Upper lobe of right lung (tissue), 1 donor: ENCODE measurements at places on chromosomes 12 and 14.
A peak's percentile ranks its signal among the peaks of the same experiment; 100 is the strongest.

DNA sequence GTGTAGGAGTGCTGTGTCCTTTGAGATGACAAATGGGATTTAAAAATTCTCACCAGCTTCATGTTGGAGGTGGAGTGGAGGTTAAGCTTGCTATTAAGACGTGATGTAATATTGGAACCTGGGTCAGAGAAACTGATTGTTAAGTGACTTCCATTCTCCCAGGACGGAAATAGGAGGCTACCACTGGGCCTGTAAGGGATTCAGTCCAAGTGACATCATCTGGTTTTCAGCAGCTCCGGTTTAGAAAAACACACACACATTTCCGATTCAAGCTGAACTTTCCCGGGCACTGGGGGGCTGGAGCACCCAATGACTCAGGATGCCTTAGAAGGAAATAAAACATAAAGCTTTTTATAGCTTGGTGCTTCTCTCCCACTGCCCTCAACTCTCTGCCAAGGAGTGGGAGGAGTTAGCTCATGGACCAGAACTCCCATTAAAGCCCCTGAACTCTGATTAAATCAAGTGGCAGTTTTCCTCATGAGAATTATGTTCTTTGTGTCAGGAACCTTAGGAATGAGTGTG, 12.4 kb downstream of the CALM1 start:
- H3K27ac ChIP-seq: peak overlapping the region; percentile 59
- H3K27me3 ChIP-seq: no peaks in the 10 kb centered on the region
- DNase-seq: no peak
- H3K36me3 ChIP-seq: peaks cover 36% of the 10 kb centered on the region

- H3K27ac ChIP-seq: peak overlapping the region; percentile 32
- no peak overlapping the region for H3K4me3 ChIP-seq
- peaks cover 30% of the 10 kb centered on the region for H3K4me1 ChIP-seq
- no peaks in the 10 kb centered on the region for H3K27me3 ChIP-seq
Measured at GRCh38 chr12:101857043-101857558, 20.3 kb upstream of the DRAM1 start.

- H3K4me1 ChIP-seq: peaks cover 11% of the 10 kb centered on the region
- H3K4me3 ChIP-seq: no peak overlapping the region
- H3K27ac ChIP-seq: no peak overlapping the region
- no peaks in the 10 kb centered on the region for H3K27me3 ChIP-seq
- no peaks in the 10 kb centered on the region for H3K36me3 ChIP-seq
- DNase-seq: no peak
Measured at GRCh38 chr12:19542606-19543005, 103.3 kb downstream of the AEBP2 start.

DNA sequence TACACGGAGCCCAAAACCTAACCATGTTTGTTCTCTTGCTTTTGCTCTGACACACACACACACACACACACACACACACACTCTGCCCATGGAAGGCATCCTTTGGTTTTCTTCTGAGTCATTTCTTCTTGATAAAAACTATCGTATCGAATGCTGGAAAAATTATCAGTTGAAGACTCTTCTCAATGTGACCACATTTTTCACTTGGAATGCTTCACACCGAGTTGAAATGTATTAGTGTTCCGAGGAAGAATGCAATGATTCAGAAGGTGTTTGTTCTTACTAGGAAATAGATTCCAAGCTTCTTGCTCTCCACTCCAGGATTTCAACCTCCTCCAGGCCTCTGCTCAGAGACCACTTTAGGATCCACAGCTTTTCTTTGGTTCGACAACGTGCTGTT, 226.3 kb downstream of the MON2 start:
- no peak overlapping the region for H3K27ac ChIP-seq
- no peak for DNase-seq
- H3K36me3 ChIP-seq: no peaks in the 10 kb centered on the region
- H3K27me3 ChIP-seq: no peaks in the 10 kb centered on the region
- no peak overlapping the region for H3K4me3 ChIP-seq
- H3K4me1 ChIP-seq: peaks cover 7% of the 10 kb centered on the region

DNA sequence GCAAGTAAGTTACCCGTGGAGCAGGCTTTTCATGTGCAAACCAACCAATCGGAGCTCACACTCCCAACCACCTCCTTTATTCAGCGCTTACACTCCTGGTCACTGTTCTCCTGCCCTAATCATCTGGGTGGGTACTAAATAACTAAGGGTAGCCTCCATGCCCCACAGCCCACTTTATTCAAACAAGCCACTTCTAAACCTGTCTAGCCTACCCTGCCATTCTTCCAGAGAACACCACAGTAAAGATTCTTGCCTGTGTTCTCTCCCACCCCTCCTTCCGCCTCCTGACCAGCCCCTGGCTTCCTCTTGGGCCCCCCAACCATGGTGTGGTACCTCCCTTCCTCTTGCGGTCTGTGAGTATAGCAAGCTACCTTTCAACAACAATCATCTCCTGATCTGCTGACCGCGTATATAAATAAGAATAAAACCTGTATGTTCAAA, 581.9 kb downstream of the VRK1 start:
- no peak overlapping the region for H3K4me3 ChIP-seq
- H3K27ac ChIP-seq: no peak overlapping the region
- H3K4me1 ChIP-seq: no peaks in the 10 kb centered on the region
- peaks cover 6% of the 10 kb centered on the region for H3K27me3 ChIP-seq

- H3K36me3 ChIP-seq: no peaks in the 10 kb centered on the region
- H3K4me1 ChIP-seq: no peaks in the 10 kb centered on the region
- no peak for DNase-seq
- no peak overlapping the region for H3K27ac ChIP-seq
- H3K4me3 ChIP-seq: no peak overlapping the region
Measured at GRCh38 chr12:66959276-66959675, 280.4 kb upstream of the GRIP1 start.

- no peaks in the 10 kb centered on the region for H3K27me3 ChIP-seq
- H3K4me1 ChIP-seq: no peaks in the 10 kb centered on the region
- no peak for DNase-seq
- H3K4me3 ChIP-seq: no peak overlapping the region
- H3K36me3 ChIP-seq: no peaks in the 10 kb centered on the region
Measured at GRCh38 chr14:85010186-85010585, 519.8 kb upstream of the FLRT2 start.

- H3K36me3 ChIP-seq: no peaks in the 10 kb centered on the region
- no peak overlapping the region for H3K4me3 ChIP-seq
- H3K4me1 ChIP-seq: no peaks in the 10 kb centered on the region
- no peak for DNase-seq
- H3K27ac ChIP-seq: no peak overlapping the region
- H3K27me3 ChIP-seq: no peaks in the 10 kb centered on the region
Measured at GRCh38 chr14:52366796-52367315, 52.7 kb downstream of the PTGER2 start.
